ENCODE measurements at places on chromosomes 16 and 17. TPM values are rescaled to one million over a fixed set of nuclear protein-coding genes. Genes with fewer than 3 reads are reported as not detected.
A peak's percentile ranks its signal among the peaks of the same experiment; 100 is the strongest.

GRCh38 chr17:1931844-1932579, 93.1 kb downstream of the RTN4RL1 start:
- H3K4me3 ChIP-seq: peak overlapping the region; percentile 47
- peak; percentile 73 for DNase-seq
- no peaks in the 10 kb centered on the region for H3K36me3 ChIP-seq

The MYCBPAP gene
- total RNA-seq: 6.6 TPM

The GRIN2A gene
- total RNA-seq: 3.5 TPM

- DNase-seq: no peak
- H3K36me3 ChIP-seq: peaks cover 32% of the 10 kb centered on the region
- H3K4me1 ChIP-seq: peaks cover 8% of the 10 kb centered on the region
Measured at GRCh38 chr16:59993101-59993500, 1259.0 kb upstream of the GOT2 start.

DNA sequence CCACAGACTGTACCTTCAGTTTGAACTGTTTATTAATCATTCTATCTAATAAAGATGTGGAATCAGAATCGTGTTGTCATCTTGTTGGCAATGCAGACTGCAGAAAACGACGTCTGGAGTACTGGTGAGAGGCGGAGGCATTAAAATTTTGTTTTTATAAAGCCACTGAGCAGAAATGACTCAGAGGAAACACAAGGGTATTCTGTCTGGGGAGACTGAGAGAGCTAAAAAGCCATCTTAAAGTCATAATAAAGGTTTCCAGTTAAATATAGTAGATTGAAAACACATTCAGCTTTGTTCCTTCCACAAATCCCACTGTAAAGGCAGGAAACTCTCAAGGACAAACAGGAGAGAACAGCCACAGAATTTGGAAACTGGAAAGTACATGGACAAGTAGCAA, 74.2 kb downstream of the CPPED1 start:
- H3K36me3 ChIP-seq: peaks cover 18% of the 10 kb centered on the region
- no peak overlapping the region for H3K27ac ChIP-seq
- H3K27me3 ChIP-seq: no peaks in the 10 kb centered on the region
- H3K4me3 ChIP-seq: no peak overlapping the region
